ENCODE measurements at places on chromosomes 1 and 21.
A peak's percentile ranks its signal among the peaks of the same experiment; 100 is the strongest.

- DNase-seq, result peak; percentile 6
Measured at GRCh38 chr1:42734201-42735035, 5.6 kb downstream of the CLDN19 start.

DNA sequence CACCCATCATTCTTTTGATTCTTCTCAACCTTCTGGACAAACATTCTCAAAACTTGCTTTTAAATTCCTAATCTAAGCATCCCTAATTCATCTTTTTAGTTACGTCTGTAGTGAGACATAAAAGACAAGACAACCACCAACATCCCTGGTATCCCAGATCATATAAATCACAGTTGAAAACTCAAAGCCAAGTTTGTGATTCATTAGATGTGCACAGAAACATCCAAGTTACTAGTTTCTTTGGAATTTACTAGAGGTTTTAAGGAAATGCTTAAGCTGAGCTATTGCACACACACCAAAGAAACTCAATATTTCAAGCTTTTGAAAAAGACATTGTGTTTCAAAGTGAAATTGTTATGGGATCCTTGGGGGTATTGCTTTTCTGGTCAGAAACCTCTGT lies 47.6 kb downstream of the ATP6V1G3 start:
- no peak for DNase-seq

- no peak for DNase-seq
Measured at GRCh38 chr1:10207810-10208209, 2.6 kb upstream of the KIF1B start.

DNA sequence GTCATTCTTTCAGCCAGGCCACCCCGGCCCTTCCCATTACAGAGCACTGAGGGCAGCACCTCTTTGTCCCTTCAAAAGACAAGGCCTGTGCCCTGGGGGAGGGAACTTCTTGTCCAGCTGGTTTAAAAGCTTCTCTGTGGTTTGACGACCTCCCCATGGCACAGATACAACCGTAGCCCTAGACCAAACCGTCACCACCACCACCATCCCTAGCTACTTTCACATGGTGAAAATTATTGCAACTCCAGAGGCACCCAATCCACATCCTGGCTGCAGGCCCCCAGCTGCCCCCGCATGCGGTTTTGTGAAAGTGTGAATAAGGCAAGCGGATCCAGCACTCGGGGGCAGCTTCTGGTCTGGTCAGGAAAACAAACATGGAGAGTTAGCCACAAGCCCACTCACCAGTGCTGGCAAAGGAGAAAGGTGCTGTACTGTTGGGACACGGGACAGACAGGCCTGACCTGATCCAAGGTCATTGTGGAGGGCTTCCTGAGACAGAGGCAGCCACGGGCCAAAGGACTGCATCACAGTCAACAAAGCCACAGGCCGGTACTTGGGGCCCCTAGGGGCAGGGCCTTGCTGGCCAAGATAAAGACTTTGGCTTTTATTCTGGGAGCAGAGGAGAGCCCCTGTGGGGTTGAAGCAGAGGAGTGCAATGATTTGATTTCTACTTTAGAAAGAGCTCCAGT lies 31.2 kb downstream of the CDCA8 start:
- no peak for DNase-seq

- no peak for DNase-seq
Measured at GRCh38 chr1:78101514-78101913, 55.7 kb downstream of the GIPC2 start.

DNA sequence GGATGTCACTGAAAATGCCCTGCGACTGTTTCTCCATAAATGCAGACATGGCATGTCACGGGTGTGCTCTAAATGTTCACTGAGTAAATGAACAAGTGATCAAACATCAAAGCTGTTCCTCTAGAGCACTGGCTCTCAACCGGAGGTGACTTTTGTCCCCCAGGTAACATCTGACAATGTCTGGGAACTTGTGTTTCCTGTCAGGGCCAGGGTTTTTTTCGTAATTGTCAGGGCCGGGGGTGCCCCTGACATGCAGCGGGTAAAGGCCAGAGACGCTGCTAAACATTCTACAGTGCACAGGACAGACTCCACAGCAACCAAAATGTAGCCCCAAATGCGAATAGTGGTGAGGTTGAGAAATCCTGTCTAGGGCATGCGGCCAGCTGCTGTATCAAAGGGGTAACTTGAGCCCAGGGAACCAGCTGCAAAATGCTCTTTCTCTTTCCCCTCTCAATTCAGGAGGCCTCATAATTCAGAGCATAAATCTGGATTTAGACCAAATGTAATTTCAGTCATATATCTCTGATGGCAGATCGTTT lies 2.0 kb downstream of the ALDH4A1 start:
- DNase-seq, result no peak

Data from stimulated activated CD8-positive, alpha-beta memory T cell treated with anti-CD3 and anti-CD28 coated beads, Interleukin-4, amount 100 ng/mL, for 48 hours (primary cell).